ENCODE measurements at places on chromosomes 11 and 22.

DNA sequence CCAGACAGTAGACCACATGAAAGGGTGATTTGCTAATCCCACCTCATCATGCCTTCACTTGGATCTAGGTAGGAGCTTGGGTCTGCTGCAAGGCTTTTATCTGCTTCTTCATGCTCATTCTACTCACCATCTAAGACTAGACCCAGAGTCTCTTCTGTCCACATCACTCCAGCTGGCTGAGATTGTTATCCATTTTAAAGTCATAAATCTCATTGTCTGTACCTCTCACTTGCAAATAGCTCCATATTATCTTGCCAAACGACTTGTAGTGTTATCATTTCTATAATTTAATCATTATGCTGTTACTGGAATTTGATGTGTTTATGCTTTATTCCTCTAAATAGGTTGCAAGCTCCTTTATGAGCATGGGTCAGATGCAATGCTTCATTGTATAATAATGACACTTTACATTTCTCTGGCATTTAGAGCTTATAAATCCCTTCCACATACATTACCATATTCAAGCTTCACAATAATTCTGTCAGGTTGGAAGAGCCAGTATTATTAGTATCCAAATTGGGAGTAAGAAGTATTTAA lies 254.2 kb upstream of the SORL1-AS1 start:
- DNase-seq = no peak

GRCh38 chr11:615504-616319 lies at the start of gene IRF7:
TSS of gene IRF7 (minus strand) at chr11:615950. CDS start at chr11:615364, 586 bp downstream.
- DNase-seq = peak; percentile 81

DNA sequence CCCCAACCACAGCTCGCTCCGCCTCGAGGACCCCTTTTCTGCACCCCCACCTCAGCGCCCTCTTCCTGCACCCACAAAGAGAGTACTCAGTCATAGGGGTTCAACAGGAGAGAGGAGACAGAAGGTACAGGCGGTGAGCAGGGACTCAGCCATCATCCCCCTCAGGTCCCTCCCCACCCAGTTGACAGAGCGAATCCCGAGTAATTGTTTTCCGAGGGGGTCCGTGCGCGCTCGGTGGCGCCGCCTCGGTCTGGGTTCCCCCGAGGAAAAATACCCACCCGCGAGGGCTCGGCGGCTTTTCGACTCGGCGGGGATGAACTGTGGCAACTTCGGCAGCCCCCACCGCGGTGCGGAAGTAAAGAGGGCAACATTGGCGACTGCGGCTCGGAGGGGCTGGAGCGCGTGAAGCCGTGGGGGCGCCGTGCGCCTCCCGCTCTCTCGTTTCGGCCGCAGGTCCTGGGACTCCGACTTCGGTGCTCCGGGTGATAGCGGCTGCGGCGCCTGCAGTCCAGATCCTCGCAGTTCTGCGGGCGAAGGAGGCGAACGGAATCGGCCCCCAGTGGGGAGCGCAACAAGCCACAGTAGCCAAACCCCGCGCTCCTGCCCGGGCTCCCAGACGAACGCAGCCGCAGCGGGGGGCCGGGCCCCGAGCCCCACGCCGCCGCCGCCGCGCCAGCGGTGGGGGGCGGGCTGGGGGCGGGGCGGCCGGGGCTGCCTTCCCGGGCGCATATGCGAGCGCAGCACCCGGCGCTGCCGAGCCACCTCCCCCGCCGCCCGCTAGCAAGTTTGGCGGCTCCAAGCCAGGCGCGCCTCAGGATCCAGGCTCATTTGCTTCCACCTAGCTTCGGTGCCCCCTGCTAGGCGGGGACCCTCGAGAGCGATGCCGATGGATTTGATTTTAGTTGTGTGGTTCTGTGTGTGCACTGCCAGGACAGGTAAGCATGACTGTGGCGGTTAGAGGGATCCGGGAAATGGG lies at the start of gene NELL1:
TSS of gene NELL1 (plus strand) at position 743 of the 976 bp plus-strand sequence.
- no peak for DNase-seq

GRCh38 chr22:22787786-22788459 lies 99.7 kb upstream of the IGLL5 start:
- DNase-seq = peak; percentile 70

GRCh38 chr11:122717264-122717867 lies 61.8 kb downstream of the UBASH3B start:
- no peak for DNase-seq

DNA sequence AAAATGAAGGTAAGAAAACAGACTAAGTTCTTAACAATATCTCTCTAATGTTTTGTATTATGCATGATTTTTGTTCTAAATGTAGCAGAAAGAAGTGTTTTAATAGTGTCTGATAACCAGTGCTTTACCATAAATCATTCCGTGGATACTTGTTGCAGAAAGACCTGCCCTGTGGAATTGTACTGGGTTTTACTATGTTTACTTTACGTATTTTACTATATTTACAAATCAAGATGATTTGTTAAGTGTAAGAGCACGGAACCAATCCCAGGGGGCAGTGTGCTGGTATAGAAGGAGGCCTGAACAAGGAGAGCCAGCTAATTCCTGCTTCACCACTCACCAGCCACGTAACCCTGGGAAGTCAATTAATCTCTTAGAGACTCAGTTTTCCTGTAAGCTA lies 1.4 kb downstream of the HTR3B start:
- no peak for DNase-seq

DNA sequence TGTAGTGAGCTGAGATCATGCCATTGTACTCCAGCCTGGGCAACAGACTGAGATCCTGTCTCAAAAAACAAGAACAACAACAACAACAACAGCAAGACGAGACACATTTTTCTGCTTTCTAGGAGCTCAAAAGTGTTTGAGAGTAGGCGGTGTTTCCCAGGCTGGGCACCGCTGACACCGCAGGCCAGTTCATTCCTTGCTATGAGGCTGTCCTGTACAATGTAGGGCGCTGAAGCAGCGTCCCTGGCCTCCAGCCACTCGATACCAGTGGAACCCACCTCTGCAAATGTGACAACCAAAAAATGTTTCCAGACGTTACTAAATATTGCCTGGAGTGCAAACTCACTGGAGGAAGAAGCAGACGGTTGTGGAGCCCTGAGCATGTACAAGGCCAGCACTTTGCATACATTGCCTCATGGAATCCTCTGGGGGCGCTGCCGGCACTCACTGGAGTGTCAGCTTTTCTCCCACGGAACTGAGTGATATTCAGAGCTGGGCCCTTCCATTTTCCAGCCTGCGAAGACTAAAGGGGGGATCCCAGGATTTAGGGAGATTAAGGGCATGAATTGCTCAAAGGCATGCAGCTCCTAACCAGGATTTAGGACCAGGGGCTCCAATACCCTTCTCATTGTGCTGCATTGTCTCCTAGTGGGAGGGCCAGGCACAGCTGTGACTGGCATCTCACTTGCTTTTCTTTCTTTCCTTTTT lies 5.8 kb upstream of the MIEF1 start:
- DNase-seq = peak; percentile 61

- no peak for DNase-seq
Measured at GRCh38 chr11:70141486-70142220, 61.4 kb upstream of the FADD start.

DNA sequence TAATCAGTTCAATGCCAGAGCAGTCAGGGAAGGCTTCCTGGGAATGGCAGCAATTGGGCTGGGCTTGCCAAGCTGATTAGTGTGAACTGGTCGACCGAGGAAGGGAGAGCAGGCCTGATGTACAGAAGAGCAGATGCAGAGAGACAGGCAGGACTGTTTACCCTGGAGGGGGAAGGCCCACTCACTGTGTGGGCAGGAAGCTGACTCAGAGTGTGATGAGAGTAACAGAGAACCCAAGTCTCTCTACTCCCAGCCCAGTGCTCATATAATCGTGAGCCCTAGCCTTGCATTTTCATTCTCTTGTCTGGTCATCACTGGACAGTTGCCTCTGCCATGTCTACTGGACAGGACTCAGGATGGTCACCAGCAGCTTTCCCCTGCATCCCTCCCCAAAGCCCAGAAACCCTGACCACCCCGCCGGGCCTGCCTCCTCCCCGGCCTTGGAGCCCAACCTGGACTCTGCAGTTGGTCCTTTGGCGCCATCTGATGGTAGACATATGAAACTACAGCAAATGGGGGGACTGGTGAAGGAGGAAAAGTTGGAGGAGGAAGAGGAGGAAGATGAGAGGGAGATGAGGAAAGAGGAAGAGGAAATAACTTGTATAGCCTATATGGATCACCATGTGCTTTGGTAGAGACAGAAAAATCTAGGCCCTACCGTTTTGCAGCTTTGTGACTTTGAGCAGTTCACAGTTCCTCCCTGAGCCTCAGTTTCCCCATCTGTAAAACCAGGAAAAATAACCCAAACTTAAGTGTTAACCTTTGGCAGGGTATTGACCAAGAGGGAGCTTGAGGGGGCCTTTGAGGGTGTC lies 43.4 kb upstream of the PRDM11 start:
- peak; percentile 46 for DNase-seq

DNA sequence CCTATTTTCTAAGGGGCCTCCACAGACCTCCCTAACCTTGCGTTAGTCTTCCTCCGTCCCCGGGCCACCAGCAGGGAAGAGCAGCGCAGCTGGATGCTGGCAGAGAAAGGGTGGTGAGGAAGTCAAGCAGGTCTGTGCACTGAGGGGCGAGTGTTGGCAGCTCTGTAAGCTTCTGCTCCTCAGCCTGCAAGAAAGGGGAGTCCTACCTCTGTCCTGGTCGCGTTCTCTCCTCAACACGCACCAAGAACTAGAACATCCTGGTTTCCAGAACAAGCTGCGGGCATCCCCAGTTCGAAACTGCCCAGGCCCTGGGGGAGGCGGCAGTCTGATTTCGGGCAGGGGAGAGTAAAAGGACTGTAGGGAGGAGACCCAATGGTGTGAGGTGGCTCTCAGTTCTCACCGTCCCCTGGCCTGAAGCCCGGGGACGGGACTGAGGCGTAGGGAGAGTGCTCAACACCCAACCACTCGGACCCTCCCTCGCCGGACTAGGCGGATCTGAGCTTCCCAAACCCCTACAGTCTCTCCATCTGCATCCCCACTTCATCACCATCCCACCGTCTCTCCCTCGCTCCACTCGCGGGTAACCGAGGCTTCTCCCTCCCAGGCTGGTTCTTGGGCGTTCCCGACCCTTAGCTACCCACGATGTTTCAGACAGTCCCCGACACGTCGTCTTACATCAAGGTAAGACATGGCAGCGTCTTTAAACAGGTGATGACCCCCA lies 7.7 kb upstream of the FLI1 start:
- DNase-seq = no peak

GRCh38 chr11:12529041-12529440 lies 145.2 kb upstream of the TEAD1 start:
- no peak for DNase-seq

- no peak for DNase-seq
Measured at GRCh38 chr11:23933721-23934120, 563.1 kb upstream of the LUZP2 start.

DNA sequence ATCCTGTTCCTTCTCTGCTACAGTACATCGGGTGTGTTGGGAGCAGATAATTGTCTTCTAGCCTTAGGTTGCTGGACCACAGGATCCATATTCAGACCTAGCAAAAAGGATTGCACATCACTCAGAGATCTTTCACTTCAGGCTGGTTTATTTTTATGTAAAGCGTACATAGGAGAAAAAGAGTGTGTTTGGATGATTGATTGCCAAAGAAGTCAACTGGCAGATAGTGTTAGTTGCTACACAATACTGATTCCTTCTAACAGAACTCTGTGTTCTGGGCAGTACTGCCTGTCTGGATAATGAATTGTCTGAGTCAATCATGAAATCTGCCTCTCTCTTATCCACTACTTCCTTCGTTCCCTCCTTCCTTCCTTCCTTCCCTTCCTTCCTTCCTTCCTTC lies 31.0 kb upstream of the PGM2L1 start:
- DNase-seq = no peak

DNA sequence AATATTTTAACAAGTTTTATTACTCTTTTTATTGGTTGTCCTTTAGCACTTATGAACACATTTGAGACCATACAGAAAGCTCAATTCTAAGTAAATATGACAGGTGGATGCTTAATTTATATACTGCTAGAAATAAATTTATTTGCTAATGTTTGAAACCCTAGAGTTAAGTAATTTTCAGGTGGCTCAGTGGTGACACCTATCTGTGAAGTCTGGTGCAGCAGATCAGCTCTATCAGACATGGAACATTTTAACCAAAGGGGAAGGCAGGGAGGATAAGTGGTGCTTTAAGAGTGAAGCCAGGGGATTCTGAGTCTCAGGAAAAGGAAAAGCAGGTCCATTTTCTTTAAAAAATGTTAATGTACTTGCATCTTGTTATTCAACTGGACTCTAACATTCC lies 175.8 kb downstream of the DSCAML1 start:
- no peak for DNase-seq

- DNase-seq = no peak
Measured at GRCh38 chr11:7654195-7654705, 19.1 kb downstream of the CYB5R2 start.

- no peak for DNase-seq
Measured at GRCh38 chr11:80816454-80816847, 1375.6 kb upstream of the TENM4 start.

GRCh38 chr22:42610186-42610585 lies 4.5 kb downstream of the POLDIP3 start:
- DNase-seq = no peak

- DNase-seq = peak; percentile 67
Measured at GRCh38 chr22:39148727-39149535, 3.5 kb downstream of the CBX7 start.

DNA sequence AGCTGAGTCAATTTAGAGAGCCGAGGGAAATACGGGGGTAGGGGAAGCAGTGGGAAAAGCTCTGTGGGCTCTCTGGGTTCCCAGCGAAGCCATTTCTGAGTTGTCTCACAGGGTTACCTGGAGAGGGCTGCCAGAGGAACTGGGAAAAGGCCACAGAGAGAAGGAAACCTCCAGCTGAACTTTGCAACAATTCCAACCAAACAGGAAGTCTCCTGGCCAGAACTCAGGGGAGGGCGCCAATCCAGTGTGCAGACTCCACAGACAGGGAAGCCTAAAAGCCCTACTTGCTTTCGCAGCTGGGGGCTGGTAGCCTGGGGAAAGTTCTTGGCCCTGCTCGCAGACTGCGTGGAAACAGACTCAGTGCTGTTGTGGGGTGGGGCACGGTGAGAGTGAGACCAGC lies 23.1 kb upstream of the GNAZ start:
- DNase-seq = no peak

- DNase-seq = no peak
Measured at GRCh38 chr11:132125988-132126871, 755.8 kb downstream of the NTM start.

- no peak for DNase-seq
Measured at GRCh38 chr11:10518891-10519290, 22.1 kb downstream of the RNF141 start.
